ENCODE measurements at places on chromosomes 4 and X.

- no peak for DNase-seq
Measured at GRCh38 chr4:174041555-174042105, 241.8 kb downstream of the FBXO8 start.

GRCh38 chrX:155293771-155294170 is 29.5 kb upstream of the RAB39B start:
- no peak for DNase-seq

DNA sequence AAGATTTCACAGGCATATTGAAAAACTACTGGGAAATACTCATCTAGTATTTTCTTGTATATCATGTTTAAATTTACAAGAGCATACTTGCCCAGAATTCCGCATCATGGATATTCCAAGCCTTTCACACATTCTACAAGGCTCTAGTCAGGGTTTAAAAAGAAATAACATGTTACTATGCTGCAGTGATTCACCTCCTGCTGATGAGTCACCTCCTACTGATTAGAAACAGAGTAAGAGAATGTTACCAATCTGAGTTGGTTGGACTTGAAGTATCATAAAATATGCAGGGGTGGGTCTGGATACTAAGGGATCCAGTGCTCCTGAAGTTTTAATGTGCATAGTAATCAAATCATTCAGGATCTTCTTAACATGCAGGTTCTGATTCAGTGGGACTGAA is 192.0 kb upstream of the ANK2 start:
- DNase-seq, result no peak

DNA sequence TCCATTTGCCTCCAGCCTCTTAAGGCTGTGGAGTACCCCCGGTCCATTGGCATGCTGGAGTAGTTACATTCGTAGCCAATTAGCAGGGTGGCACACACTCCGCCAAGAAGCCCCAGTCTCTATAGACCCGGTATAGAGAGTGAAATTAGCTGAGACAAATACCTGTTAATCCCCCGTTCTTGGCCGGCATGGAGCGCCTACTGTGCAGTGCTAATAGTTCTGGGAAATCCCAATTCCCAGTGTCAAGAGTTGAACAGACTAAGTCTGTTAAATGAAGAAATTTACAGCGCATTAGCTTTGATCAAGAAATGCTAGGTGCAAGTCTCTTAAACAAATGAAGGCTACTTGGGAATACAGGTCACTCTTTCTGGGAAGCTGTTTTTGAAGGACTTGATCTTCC is 127.8 kb upstream of the ARX start:
- DNase-seq, result no peak

DNA sequence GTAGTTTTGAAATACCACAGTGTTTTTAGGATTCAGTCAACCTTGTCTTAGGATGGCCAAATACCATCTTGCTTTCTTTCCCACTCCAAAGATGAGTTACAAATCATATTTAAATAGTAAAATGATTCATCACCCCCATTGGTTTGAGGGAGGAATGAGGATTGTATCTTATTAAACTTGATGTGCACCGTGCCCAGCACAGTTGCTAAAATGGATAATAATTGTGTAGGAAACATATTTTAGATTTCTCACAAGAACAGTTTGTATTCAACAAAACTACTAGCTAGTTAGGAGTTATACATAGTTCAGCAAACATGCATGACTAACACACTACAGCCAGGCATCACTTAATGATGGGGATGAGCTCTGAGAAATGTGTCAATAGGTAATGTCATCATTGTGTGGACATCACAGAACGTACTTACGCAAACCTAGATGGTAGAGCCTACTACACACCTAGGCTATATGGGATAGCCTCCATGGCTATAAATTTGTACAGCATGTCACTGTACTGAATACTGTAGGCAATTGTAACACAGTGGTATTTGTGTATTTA is 245.4 kb downstream of the FBXW7 start:
- DNase-seq, result no peak

DNA sequence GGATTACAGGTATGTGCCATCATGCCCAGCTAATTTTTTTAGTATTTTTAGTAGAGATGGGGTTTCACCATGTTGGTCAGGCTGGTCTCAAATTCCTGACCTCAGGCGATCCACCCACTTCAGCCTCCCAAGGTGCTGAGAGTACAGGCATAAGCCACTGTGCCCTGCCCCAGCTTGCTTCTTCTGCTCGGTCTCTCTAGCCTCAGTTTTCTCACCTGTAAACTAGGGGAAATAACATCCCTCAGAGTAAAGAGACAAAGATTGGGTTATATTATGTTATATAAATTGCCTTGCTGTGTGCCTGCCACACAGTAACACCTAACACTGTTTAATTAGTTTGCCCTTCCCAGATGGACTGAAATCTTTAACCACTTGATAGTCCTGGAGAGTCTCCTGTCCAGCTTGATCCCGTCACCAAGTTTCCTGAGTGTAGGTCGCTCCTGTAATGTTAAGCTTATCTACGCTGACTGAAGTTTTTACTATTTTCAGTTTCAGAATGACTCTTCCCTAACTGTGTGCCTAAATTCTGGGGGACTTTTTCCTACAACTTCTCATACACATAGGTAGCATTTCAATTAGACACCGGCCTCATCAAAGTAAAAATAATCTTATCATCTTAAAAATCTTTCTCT is 412.7 kb upstream of the TENM3 start:
- no peak for DNase-seq

DNA sequence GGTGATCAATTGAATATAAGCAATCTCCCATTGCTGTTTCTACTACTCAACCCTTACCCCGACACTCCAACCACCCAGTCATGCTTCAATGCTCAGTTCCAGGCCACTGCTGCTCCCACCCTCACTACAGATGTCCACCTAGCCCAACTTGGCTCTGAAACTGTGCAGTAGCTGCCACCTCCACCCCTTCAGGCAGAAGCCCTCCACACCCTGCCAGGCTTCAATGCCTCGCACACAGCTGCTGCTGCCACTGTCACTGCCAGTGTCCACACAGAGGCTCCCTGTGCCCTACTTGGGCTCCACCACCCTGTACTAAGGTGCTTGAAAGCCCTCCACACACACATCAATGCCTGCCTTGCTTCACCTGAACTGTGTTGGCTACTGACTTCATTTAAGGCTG is 34.6 kb downstream of the LAMTOR3 start:
- DNase-seq, result no peak

- no peak for DNase-seq
Measured at GRCh38 chrX:134607523-134607922, 50.7 kb downstream of the PLAC1 start.

GRCh38 chrX:104118765-104119164 is 6.4 kb downstream of the ZCCHC18 start:
- DNase-seq, result no peak

DNA sequence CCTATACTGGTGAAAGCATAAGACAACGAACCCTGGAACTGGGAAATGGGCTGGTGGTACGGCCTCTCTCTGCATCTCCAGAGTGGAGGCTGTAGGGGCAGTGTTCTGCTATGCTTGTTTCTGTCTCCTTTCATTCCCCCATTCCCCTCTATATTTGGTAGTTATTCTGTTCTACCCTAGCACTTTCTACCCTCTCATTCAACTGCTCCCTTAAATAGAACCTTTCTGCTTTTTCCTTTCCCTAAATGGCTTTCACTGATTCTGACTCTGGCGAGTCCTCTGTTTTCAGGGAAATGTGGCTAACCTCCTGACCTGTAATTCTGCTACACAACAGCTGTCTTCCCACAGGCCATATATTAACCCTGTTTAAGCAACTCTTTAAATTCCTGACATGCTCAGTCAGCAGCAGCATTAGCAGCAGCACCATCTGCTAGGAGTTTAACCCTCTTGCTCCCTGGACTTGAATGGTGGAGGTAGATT is 94.2 kb downstream of the CXCL13 start:
- no peak for DNase-seq

GRCh38 chrX:38935561-38935960 is 134.3 kb downstream of the MID1IP1 start:
- no peak for DNase-seq

DNA sequence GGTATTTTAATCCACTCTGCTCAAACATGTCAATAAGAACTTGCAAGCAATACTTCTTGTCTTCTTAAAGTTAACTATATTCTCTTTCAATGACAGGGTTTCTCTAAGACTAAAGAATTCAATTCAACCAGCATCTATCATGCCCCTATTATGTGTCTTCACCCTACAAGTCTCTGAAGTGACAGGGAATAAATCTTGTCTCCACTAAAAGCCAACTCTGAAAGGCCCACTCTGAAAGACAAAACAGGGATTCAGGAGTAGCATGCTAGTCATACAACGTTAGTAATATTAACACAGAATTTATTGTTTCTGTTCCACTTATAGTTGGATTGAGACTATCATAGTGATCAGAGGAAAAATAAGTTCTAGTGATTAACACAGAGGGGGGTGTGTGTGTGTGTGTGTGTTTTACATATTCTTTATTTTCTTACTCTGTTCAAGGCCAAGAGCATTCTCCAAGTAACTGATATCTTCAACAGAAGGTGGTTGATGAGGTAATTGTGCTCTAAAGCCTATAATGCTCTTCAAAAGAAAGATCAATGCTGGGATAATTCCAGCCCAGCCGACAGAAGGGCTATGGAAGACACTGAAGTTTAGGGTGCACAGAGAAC is 122.4 kb upstream of the DCLK2 start:
- DNase-seq, result no peak

DNA sequence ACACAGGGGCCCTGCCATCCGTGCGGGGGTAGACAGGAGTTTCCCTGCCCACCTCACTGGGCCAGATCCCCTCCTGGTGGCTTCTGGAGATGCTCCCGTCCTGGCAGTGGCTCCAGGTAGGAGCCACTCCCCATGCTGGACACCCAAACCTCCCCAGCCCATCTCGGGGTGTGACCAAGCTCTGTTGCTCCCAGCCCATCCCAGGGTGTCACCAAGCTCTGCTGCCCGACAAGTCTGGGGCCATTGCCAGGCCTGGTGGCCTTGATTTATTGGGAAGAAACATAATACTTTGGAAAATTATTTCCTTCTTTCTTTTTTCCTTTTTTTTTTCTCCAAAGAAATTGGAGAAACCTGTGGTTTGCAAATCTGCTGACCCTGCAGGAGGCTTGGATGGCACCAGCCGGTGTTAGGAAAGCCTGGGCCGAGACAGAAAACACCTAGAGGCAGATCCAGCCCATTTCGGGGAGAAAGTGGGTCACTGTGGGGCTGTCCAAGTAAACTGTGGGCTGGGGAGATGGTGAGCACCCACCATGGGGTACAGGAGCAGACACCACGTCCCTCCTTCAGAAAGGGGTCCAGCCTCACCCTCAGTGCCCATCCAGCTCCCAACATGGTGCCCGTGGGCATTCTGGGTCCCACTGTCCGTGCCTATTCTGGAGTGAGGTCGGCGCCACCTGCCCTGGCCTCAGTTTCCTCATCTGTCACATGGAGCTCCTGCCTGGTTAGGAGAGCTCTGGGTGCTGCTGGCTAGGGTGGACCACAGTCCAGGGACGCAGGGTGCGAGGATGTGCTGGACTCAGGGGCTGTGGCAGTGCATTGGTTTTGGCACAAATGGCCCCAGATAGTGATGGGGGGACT is 59.4 kb upstream of the ADRA2C start:
- DNase-seq, result no peak

- DNase-seq, result no peak
Measured at GRCh38 chr4:133668061-133668851, 519.2 kb downstream of the PCDH10 start.

- DNase-seq, result no peak
Measured at GRCh38 chr4:147175460-147176025, 229.9 kb upstream of the TTC29 start.

- DNase-seq, result no peak
Measured at GRCh38 chrX:155434906-155435743, 23.3 kb downstream of the F8A3 start.

DNA sequence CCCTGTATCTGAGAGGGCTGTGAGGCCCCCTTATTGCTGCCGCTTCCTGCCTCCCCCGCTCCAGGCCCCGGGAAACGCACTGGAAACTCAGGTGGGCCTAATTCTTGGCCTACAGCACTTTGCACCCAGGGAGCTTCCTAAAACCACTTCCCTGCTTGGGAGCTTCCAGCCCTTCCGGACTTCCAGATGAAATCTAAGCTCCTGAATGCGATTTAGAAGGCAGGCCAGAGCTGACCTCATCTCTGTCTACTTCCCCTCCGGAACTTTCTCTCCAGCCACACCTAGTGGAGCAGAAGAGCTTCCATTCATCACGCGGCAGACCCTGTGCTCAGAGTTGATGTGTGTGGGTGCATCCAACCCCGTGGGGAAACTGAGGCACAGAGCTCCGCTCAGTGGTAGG is 84.2 kb downstream of the SORCS2 start:
- no peak for DNase-seq

DNA sequence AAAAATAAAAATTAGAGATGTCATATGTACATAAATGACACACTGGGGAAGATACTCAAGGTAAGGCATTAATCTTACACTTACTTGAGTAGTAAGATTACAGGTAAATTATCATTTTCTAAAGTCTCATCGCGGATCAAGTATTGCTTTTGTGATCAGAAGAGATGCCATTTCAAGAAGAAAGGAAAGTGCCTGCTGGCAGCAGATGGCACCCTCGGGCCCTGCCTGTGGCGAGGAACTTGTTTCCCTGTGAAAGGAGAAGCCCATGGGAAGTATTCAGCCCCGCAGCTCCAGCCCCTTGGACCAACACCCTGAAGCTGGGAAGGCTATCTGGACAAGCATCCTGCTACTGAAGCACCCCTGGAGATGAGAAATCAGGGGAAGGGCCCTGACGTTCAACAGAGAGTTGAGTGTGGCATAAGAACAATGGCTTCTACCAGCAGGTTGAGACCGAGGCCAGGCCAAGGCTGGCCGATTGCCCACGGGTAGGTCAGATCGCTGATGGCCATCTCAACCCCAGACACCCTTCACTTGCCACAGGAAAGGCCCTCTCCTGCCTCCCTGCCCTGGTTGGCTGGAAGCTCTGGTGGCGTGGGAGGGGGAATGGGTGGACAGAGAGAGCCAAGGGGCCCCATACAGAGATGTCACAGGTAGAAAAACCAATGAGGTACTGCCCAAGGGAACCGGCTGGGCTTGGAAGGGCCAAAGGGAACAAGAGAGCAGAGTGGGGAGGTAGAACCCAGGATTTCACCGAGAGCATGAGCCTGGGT is 18.8 kb upstream of the MXD4 start:
- no peak for DNase-seq

DNA sequence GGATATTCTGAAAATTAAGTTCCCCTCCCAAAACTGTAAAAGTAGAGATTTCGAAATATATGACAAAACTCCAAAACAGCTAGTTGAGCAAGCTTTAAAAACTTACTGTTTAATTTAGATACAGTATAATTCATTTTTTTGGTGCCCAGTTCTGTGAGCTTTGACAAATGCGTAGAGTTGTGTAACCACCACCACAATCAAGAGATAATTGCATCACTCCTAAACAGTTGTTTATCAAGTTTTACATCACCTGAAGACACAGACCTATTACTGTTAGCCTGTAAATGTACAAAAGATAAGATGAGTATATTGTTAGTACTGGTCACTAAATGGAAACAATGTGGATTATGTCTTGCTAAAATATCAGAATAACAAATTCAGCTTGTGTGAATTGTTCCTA is 62.3 kb downstream of the ALG13 start:
- DNase-seq, result no peak

- DNase-seq, result no peak
Measured at GRCh38 chrX:28880136-28880535, 292.9 kb downstream of the IL1RAPL1 start.
